ENCODE measurements at places on chromosomes 2 and 18. TPM values are rescaled to one million over a fixed set of nuclear protein-coding genes. Genes with fewer than 3 reads are reported as not detected.

DNA sequence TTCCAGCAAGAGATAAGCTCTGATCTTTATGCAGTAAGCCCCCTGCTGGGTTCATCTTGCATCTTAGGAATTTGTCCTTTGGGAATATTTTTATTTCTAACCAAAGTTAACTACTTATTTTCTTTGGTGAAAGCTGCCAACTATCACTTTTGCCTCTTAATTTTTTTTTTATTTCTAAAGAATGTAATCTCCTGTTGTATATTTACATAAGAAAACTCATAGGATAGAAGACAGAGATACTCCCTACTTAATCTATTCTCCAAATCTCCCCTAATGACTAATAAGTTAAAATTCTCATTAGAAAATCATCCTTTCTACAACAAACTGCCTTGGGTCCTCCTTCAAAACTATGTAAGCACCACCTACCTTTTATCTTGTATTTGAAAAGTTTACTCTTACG lies 612.2 kb upstream of the SLC39A10 start:
- no peak for DNase-seq

- no peak for DNase-seq
Measured at GRCh38 chr2:176242276-176242675, 27.0 kb upstream of the MTX2 start.

GRCh38 chr18:3603421-3604234 lies 153.7 kb downstream of the TGIF1 start:
- peak; percentile 89 for DNase-seq

The TRIM54 gene
- total RNA-seq = 0.61 TPM

The VPS54 gene
- 25.8 TPM for total RNA-seq

DNA sequence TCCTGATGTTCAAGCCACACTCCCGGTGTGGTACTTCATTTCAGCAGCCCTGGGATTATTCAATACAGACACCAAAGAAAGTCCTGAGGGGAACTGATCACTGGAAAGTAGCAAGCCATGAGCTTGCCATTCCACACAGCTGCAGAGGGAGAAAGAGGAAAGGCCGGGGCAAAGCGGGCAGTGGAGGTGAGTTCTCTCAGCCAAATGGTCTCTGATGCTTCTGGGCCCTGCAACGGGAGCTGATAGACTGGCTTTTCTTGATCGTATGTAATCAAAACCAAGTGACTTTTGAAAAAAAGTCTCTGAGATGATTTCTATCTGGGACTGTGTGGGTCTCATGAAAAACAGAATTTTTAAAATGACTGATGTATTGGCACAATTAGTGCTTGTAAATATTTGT lies 152.9 kb downstream of the ALPK2 start:
- no peak for DNase-seq

DNA sequence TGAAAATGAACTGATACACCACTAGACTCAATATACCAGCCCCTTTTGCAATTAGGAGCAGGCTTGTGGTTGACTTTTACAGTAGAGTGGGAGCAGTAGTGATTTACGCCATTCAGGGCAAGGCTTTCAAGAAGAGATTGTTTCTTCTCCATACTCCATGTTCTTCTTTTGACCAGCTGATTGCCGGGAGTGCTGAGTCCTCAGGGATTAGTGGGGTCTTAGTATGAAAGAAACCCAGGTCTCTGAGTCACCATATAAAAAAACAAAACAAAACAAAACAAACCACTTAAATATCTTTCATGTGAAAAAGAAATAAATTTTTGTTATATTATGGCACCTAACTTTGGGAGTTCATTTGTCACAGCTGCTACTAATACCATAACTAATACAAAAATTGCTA lies 465.6 kb upstream of the TRIB2 start:
- DNase-seq = no peak

The LDLRAD4 gene
- total RNA-seq = 15.1 TPM

DNA sequence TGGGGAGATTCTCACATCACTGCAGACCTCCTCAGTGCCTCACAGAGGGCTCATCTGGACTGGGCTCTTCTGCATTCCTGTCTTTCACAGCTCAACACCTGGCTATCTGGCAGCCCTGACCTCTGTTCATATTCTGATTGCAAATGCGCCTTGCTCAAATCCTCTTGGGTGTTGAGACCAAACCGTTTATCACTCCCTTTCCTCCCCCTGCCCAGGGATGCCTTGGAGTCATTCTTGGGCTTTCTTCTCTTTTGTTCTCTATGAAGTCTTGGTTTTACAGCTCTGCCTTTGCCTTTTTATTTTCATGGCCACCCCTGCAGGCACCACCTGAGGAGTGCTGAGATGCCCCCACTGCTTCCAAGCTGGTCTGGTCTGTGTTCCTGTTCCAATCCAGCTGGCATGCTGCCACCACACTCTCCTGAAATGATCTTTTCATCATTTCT lies 26.3 kb downstream of the TUBB6 start:
- peak; percentile 64 for DNase-seq

- DNase-seq = no peak
Measured at GRCh38 chr18:47677952-47678351, 252.5 kb downstream of the SMAD2 start.

DNA sequence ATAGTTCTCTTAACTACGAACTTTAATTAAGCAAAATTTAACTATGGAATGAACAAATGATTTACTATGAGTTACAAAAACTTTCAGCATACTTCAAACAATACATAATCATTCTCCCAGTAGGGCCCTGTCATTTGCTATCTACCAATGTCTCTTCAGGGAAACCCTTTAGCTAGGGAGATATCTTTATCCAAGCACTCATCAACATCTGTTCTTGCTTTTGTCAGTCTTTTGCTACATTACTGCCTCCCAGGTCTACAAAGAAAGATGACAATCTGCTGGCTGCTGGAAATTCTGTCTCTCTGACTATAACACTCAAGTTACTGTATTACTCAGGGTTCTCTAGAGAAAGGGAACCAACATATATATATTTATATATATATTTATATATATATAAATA lies 1626.3 kb upstream of the CELF4 start:
- DNase-seq = no peak

The DOK6 gene
- 7.7 TPM for total RNA-seq

DNA sequence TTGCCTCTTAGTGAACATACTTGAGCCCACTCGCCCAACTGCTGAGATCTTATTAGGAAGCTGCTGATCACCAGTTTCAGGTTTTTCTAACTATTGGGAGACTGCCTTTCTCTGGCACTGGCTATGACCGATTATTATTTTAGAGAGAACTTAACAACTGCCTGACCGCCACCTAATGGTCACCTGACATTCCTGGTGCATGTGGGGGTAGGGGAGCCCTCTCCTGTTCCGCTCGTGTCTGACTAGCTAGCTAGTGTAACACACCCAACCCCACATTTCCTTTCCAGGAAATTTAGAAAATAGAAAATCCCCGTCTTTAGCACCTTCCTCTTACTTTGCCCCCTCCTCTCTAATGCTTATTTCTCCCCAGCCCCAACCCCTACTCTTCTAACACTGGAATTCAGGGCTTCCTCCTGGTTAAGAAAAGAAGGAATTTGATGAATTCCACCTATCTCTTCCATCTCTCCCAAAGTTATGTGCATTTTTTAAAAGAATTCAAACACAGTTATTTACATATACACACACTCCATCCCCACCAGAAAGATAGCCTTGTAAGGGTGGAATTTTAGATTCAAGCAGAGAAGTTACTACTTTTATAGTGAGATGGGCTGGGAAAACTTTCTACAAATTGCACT lies 19.4 kb upstream of the DNER start:
- peak; percentile 54 for DNase-seq

DNA sequence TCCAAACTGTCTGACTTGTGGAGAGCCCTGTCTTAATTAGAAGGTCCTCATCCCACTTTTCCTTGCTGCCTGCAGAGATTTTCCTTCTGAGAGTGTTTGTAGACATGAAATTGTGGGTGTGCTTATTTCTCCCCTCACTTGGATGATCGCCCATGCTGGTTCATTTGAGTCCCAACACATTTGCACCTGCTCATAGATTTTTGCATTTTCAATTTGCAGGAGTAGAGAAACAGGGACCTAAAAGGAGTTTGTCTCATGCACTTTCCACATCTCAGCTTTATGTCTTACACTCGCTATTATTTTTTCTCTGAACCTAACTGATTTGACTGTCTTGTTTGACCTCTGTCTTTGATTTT lies 33.2 kb upstream of the FHL2 start:
- no peak for DNase-seq

- DNase-seq = no peak
Measured at GRCh38 chr18:2304378-2305175, 266.7 kb downstream of the METTL4 start.

- no peak for DNase-seq
Measured at GRCh38 chr2:74619651-74620297, 28.4 kb downstream of the M1AP start.

The CDKL4 gene
- not detected for total RNA-seq

DNA sequence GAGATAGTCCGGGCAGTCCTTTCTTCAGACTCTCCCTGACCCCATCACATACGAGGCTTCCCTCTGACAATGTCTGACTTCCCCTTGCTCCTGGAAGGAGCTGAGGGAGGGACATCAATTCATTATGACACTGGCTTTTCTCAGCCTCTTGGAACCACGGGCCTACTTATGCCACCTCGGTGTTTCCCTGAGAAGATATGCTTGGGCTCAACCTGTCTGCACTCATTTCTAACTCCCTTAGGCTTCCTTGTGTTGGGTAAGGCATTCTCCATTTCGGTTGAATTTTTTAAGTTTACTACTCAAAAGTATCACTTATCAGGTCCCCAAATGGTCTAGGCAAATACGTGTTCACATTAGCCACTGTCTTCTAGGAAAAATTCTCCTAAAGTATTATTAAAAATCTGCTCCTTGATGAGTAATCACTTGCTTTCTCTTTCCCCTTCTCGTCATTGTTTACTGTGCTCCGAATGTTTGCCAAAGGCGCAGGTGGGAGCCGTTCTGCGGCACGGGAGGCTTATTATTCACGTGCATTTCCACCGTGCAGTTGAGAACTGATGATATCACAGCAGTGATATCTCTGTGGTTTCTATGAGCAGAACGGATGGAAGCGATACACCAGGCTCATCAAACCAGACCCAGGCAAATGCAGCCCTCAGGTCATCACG lies 33.1 kb downstream of the ARL4C start:
- no peak for DNase-seq

- no peak for DNase-seq
Measured at GRCh38 chr2:227308784-227309183, 16.3 kb upstream of the MFF start.

DNA sequence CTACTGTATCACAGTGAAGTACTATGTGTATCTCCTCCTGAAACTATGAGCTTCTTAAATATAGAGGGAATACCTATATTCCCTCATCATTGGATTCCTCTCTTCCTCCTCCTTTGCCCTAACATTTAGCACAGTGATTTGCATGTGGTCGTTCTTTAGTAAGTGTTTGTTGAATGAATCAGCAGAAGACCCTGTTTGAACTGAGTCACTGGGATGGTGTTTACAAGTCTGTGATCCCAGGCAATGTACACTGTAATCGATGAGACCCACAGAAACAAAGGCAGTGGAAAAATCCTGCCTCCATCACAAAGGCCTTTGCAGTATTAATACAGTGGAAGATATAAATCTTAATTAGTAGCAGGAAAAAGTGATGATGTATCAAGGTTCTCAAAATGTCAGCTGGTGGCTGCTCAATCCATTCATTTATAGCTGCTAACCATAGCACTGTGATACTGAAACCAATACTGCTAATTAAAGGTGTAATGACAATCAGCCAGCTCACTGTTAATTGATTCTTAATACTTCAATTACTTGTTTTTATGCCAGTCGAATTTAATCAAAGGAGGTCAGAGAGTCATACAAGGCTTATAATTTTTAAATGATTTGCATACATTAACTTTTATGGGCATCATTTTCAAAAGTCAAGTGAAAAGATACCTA lies 20.8 kb upstream of the MYO3B start:
- DNase-seq = no peak

DNA sequence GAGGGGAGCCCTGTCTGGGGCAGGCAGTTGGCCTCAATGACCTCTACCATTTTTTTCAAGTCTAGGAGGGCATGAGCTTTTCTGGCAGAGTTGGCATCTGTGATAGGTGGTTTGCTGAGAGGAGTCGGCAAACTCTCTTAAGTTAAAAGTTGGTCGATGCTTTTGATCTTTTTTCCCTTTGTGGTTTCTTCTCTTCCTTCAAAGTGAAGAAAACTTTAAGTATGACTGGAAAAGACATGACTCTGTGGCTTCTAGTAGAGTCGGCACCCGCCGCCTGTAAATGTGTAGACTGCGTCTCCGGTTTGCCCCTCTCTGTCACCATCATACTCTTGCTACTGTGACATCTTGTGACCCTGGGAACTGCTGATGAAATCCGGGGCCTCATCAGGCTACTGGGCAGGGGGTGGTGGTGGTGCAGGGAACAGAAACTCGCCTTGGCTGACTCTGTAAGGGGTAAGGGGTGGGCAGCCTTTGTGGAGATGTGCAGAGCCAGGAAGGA lies 21.1 kb downstream of the INPP5D start:
- DNase-seq = no peak

- no peak for DNase-seq
Measured at GRCh38 chr2:152339556-152340286, 4.7 kb downstream of the FMNL2 start.

The MYO3B gene
- 3.5 TPM for total RNA-seq

- DNase-seq = peak; percentile 40
Measured at GRCh38 chr2:8599421-8600242, 82.2 kb upstream of the ID2 start.

DNA sequence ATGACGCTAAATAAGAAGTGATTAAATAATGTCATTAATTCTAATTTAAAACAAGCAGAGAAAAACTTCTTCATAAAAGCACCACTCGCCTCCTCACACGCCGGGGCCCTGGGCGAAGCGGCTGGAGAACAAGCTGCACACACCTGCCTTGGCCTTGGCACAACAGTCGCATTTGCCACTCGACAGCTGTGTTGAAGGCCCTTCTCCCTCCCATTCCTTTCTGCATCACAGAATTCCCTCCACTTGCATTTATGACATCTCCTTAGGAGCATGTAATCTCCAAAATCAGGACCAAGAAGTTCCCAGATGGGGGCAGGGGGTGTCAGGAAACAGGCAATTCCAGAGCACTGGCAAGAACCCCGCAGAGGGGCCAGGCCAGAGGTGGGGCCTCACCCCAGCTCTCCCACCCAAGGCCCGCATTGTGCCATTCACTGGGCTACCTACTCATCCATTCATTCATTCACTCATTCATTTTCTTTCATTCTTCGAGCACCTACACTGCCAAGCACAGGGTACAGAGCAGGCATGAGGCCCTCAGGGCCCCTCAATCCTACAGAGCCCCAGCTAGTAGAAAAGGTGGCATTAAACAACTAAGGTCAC lies 6.4 kb downstream of the HDAC4 start:
- DNase-seq = peak; percentile 28

- DNase-seq = no peak
Measured at GRCh38 chr2:136221026-136221425, 103.1 kb upstream of the CXCR4 start.

DNA sequence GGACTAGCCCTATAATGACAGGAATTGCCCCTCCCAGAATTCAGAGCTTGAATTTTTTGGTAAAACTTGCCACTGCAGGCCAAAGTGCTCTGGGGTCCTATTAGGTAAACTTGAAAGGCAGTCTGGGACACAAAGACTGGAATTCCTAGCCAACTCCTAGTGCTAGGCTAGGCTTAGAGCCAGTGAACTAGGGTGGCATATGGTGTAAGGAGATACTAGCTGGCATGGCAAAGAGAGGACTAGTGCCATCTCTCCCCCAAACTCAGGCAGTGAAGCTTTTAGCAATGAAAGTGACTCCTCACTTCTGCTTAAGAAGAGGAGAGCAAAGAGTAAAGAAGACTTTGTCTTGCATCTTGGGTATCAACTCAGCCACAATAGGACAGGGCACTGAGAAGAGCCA lies 410.5 kb upstream of the CNTNAP5 start:
- no peak for DNase-seq

The R3HDM1 gene
- total RNA-seq = 49.8 TPM

Data from endodermal cell (in vitro differentiated cells).